ENCODE measurements at places on chromosomes 5 and 9. TPM values are rescaled to one million over a fixed set of nuclear protein-coding genes. Genes with fewer than 3 reads are reported as not detected.

SLC6A7 gene
- not detected for total RNA-seq

OBP2B gene
- total RNA-seq, result not detected

DNA sequence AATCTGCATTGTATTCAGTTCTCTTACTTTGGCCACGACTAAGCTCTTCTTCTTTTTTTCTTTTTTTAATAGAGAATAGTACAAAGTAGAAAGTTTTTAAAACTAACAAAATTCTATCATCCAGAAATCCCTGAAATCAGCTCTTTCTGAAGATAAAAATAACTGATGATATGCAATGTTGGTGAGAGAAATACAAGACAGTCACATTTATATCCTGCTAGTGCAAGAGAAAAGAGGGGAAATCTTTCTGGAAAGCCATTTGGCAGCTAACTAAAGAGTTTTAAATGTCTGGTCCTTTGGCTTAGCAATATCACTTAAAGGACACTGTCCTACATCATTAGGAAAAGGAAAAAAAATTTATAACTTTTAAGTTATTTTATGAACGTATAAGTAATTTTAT lies 27.0 kb upstream of the FREM1 start:
- DNase-seq, result no peak

DNA sequence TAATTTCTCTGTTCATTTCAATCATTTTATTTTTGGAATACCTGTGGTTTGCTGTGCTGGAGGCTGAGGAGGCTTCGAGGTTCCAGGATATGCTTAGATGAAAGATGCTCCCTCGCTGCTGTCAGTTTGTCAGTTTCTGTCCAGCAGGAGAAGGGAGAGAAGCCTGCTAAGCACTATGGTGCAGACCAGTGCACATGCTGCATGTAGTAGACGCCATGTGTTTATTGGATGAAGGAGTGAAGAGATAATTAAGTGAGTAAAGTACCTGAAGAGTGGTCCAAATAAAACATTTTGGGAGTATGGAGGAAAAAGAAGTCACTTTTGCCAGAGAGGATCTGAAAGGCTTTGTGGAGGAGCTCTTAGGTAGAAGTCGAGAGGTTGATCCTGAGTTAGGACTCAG lies 2.1 kb downstream of the PDZD2 start:
- DNase-seq, result no peak

GRCh38 chr9:108631496-108632285 lies 224.1 kb downstream of the ACTL7B start:
- DNase-seq, result no peak

GRCh38 chr5:179346875-179347274 lies 1.6 kb upstream of the ADAMTS2 start:
- no peak for DNase-seq

DNA sequence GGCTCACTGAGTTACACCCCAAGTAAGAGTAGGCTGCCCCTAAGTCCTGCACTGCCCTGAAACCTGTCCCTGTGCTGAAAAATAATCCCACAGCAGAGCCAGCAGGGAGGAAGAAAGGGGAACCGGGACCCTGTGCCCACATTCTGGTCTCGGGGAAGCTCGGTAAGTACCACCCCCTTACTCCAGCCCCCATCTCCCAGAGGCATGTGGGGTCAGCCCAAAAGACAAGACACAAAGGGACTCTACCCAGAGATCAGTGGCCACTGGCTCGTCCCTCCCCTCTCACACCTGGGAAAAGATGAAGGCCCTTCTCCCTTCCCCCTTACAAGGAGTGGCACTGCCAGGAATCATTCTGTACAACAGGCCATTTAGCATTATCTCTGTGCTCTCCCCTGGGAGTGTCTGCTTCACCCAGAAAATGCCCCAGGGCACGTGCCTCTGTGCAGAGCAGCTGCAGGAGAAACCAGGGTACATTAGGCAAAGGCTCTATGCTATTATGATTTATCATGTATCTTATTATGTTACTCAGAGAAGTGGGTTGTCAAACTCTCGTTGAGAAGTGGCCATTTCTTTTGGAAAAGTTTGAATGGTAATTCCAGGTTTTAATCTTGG lies 71.3 kb downstream of the NDFIP1 start:
- no peak for DNase-seq

- DNase-seq, result no peak
Measured at GRCh38 chr5:87403409-87403808, 9.3 kb downstream of the CCNH start.
